Stimulated activated CD4-positive, alpha-beta T cell treated with anti-CD3 and anti-CD28 coated beads, Interleukin-4, amount 100 ng/mL, for 4 hours (primary cell): ENCODE measurements at places on chromosomes 1 and 21.

DNA sequence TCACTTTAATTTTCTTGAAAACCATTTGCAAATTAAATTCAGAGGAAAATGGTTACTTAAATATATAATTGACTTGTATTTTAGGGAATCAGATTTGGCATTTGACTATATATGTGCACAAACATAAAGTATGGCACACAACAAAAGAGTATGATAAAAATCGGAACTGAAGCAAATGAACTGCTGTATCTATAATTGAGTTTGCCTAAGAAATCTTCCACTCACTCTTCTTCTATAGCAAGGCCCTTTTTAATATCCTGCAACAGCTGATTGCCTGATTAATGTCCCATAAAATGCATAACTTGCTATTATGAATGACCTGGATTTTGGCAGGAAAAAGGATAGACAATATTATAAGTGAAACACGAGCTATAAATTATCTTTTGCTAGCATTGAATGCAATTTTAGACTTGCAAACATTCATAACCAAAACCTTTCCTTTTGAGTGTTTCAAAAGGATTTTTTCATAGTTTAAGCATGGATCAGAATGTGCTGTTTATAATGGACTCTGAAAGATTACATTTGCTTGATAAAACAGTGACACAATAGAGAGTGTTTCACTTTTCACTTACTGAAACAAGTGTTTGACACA lies 2204.3 kb downstream of the MRPL39 start:
- no peak for DNase-seq

DNA sequence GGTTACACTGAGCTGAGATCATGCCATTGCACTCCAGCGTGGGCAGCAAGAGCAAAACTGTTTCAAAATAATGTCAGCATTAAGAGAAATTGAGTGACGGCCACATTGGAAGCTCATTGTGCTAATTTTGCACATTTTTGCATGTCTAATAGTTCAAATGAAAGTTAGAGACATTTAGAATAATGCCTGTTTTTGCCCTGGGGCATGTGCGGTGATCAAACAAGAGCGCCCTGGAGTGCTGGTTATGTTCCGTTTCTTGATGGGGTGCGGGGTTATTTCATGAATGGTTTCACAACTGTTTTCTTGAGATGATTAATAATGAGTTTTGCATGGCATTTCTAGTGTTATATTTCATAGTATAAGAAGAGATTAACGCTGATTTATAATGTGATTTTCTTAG lies 13.1 kb downstream of the OR2T11 start:
- no peak for DNase-seq

DNA sequence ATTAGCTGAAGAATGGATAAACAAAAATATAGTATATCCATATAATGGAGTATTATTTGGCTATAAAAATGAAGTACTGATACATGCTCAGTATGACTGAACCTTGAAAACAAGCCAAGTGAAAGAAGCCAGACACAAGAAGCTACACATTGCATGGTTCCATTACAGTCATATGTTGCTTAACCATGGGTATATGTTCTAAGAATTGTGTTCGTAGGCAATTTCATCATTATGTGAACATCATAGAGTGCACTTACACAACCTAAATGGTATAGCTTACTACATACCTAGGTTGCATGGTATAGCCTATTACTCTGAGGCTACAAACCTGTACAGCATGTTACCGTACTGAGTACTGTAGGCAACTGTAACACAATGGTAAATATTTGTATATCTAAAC lies 28.6 kb upstream of the FCAMR start:
- no peak for DNase-seq

GRCh38 chr1:180145446-180145845 lies 9.2 kb upstream of the QSOX1 start:
- no peak for DNase-seq

GRCh38 chr21:34004013-34004938 lies 69.1 kb upstream of the MRPS6 start:
- DNase-seq, result no peak

DNA sequence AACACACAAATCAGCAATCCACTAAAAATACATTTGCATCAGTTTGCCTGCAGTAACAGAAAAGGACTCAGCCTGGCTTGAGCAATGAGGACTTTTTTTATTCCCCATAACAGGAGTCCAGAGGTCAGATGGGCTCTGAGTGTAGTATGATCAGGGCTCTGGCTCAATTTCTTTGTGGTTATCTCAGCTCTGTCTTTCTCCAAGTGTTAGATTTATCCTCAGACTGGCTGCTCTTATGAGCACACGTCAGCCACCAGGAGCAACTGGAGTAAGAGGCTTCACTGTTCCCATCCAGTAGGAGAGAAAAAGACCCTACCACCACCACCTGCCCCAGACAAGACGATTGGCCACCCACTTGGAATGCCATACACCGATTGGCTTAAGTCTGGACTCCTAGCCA lies 36.2 kb upstream of the KLHDC7A start:
- DNase-seq, result no peak

DNA sequence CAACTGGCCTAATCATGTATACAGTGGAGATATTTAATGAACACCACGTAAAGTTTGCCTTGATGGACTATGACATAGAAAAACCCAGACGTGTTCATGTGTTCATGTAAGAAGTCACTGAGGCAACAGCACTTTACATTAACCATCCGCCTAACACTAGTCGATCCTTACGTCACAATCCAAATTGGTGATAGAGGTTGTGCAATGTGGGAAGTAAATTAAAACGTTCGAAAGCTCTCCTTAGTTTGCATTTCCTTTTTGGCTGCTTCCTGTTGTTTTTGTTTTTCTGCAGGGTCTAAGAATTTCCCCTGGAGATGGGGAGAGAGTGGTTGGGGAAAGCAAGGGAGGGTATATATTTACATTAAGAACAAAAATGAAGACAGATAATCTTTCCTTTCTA lies 587.5 kb upstream of the ADGRL2 start:
- DNase-seq, result no peak

GRCh38 chr1:233909195-233909594 lies 4.7 kb downstream of the SLC35F3 start:
- no peak for DNase-seq

DNA sequence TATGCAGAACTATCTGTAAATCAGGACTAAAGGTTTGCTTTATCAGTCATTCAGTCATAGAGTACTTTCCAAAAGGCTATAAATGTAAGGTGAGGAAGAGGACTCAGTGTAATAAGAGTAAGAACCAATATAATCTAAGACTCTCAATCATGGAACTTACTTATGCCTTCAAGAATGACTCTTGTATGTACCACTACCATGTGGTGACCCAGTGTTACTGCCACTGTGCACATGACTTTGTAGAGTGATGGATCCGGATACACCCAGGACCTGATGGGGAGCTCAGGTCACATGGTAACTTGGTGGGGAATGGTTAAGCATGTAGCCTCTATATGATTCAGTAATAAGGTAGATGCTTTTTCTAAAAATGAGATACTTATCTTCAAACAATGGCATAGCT lies 2099.8 kb downstream of the MRPL39 start:
- DNase-seq, result no peak

DNA sequence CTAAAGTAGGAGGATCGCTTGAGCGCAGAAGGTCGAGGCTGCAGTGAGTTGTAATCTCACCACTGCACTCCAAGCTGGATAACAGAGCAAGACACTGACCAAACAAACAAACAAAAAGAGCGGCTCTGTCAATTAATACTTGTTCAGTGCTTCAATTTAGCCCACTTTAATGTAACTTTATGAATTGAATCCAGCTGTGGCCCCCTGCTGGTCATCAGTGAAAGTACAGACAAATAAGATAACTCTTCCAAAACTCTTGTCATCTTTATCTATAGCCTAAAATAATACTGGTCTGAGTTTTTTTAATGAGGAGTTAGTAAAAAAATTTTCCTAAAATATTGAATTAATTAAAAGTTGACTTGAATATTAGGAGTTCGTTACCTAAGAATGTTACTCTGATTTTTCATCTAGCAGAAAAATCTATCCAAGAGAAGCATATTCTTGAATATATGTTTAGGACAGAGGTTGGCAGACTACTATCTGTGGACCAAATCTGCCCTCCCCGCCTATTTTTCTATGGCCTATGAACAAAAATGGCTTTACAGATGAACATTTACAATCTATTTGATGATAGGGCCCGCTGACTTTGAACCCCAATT lies 26.1 kb downstream of the ATP5PF start:
- peak; percentile 23 for DNase-seq

DNA sequence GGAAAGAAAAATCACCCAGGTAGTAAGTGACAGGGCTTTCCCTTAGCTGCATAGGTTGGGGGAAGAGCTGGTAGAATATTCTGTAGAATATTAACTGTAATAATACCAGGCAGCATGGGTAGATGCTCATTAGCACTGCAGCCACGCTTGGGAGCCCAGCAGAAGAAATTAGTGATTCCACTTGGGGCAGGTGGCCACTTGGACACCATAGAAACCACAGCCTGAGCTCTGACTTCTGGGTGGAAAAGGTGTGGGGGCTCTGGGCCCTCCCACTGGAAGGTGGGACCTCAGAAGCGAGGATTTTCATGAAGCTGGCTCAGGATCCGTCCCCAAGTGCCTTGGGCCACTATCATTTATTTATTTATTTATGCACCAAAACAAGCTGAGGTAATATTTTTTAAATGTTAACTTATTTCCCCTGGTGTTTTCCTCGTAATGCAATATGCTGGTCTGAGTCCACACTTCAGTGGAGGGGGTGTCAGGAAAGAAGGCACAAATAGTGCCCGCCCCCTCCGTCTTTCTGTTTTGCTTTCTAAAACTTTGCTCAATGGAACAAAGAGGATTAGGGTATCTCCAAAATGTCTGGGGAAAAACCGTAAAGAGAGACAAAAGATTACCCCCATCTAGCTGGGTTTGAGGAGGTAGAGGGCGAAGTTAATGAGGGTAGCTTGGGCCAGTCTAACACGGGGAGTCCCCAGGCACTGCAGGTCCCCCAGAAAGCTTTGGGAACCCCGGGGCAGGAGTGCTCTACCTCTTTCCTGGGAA lies 75.2 kb upstream of the GADD45A start:
- no peak for DNase-seq

DNA sequence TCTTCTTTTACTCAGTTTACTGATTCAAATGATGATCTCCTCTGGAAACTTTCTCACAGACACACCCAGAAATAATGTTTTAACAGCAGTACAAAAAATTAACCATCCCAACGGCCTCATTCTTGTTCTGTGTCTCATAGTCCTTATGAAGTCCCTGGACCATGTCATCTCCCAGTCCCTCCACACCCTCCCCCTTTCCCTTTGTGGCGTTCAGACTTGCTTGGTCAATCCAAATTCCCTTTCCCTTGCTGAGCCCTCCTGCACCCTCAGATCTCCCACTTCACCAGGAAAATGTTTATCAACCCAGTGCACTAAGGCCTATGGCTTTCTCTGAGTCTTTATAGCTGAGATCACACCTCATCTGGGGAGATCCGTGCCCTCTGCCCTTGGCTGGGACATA lies 85.9 kb downstream of the CENPF start:
- DNase-seq, result no peak

- DNase-seq, result no peak
These were observed 79.6 kb upstream of the PPM1J start for GRCh38 chr1:112794654-112795239.

GRCh38 chr21:41932576-41933312 lies 21.1 kb downstream of the C2CD2 start:
- no peak for DNase-seq

- no peak for DNase-seq
These were observed 703 bp downstream of the ERI3 start for GRCh38 chr1:44354268-44354839.

DNA sequence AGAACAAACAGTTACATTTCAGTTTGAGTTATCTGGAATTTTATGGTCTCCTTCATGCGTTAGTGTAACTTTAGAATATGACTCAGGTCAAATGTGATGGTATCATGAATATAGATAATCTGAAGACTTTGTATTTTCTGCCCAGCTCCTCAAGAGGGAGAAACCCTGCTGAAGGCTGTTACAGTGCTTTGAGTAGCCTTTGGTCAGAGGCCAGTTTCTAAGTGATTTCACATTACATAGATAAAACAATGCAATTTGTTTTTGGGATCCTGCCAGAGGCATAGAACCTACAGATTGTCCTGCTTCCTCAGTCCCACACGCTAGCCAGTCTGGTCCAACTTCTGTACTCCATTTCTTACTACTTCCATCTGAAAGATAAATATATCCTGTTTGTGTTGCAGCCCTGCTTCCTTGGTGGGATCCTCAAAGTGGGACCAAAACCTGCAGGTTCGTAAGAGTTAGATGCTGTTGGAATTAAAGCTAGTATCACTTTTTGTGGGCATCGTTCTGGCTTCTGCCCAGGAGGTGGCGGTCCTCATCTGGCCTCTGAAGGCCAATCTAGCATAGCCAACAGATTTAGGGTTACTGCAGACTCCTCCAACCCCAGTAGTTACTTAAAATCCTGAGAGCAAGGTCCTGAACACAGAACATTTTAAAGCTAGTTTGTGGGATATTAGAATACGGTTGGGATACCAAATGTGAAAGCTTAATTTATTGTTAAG lies 645.8 kb upstream of the USP24 start:
- DNase-seq, result no peak

DNA sequence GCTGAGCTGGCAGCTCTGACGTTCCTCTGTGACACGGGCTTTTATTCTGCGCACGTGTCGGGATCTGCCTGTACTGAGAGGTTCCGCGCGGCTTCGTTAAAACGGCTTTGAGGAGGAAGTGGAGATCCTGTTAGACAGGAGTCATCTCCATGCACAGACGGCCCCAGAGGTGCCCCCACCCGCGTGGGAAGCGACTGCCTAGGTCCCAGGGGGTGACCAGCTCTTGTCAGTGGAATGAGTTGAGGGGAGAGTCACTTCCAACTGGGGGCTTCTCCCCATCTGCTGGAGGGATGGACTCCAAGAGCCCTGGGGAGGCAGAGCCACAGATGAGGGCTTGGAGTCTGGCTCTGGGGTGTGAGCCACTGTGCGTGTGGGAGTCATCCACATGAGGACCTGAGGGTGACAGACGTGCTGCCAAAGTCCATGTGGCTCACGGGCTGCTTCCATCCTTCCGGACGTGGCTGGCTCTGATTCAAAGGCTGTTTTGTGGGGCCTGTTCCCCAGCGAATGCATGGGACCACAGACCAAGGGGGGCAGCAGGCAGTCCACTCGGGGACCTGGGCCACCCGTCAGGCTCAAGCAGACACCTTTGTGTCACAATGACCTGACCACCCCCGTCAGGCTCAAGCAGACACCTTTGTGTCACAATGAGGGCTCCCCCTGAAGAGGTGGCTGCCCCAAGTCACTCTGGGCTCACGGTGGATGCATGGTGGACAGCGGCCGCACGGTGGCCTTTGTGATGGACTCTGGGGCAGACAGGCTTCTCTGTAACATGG lies 26.8 kb downstream of the PTTG1IP start:
- DNase-seq, result peak; percentile 51

GRCh38 chr1:92211166-92211565 lies 6.5 kb upstream of the C1orf146 start:
- no peak for DNase-seq

- DNase-seq, result no peak
These were observed 20.8 kb upstream of the GBP1 start for GRCh38 chr1:89085781-89086180.

- DNase-seq, result no peak
These were observed 4.3 kb downstream of the MEGF6 start for GRCh38 chr1:3606779-3607702.
